RCC 7860 (cell line): ENCODE measurements at places on chromosomes 11 and 22.

GRCh38 chr11:113363996-113364641 is 23.5 kb upstream of the ANKK1 start:
- no peak for DNase-seq

- DNase-seq, result peak; percentile 92
Observed at GRCh38 chr11:128208329-128209137, 378.8 kb downstream of the ETS1 start.

DNA sequence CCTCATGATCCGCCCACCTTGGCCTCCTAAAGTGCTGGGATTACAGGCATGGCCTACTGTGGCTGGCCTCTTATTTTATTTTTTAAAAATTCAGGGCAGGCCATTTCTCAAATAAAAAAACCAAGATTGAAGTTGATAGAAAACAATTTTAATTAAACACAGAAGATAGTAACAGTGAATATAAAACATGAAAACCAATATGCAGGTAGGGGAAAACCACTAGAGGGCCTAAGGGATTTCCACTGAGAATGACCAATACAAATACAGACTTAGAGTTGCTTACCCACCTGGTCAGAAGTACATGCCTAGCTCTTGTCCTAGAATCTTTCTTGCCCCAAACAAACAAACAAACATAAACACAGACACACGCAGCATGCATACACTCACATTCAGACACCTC is 1.7 kb upstream of the RTCB start:
- DNase-seq, result no peak

DNA sequence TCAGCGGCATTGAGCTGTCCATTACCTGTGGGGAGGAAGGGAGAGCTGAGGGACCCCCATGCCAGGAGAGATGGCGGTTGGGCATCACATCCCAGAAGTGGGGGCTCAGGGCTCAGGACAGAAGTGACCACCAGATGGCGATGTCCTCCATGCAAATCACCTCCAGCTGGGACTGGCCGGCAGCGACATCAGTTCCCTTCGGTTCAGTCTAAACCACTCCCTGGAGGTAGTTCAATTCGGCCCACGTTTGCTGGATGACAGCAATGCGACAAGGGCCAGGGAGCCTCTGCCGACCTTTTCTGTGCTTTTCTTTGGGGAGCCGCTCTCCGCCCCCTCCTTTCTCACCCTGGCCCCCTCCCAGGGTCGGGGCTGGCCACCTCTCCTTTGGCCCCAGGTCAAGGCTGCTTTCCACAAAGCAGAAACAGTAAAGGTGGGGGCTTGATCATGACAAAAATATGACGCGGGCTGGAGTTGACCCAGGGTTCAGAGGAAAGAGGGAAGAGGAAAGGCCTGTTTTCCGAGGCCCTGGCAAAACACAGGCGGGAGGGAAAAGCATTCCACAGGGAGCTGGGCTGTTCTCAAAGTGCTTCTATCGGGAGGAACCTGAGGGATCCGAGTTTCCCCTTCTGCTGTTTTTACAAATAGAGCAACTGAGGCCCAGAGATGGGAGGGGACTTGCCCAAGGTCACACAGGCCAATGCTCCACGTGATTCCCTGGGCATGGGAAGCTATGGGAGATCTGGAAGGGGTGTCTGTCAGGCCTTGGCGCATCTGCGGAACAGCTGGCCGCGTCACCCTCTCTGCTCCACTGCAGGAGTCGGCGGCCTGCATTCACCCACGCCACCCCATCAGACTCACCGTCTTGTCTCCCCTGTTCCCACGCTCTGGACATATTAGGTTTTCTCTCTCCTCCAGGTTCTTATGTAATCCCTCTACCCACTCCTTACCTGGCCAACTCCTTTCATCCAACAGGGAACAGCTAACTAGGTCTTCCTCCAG is 54.7 kb downstream of the FBXO7 start:
- DNase-seq, result peak; percentile 37

DNA sequence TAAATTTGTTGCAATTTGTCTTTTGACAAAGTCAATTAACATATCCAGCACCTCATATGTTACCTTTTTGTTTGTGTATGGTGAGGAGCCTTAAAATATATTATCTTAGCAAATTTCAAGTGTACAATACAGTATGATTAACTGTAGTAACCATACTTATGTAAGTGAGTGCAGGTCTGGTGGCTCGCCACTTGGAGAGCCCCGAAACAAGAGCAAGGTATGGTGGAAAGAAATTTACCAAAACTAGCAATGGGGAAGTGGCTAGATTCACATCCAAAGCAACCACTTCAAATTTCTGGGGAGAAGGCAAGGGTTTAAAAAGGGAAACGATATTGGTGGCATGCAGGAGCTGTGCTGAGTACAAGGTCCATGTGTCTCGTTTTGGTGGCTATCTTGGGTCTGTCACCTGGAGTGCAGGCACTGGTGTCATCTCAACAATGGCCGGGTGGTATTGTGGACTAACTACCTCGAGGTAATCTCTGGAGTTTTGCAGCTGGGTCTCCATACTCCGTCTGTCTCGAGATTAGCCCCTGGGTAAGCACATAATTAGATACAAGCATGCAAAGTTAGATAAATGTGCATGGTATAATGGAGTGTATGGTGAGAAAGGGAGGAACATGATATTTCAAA is 8.2 kb upstream of the FNBP4 start:
- DNase-seq, result no peak

DNA sequence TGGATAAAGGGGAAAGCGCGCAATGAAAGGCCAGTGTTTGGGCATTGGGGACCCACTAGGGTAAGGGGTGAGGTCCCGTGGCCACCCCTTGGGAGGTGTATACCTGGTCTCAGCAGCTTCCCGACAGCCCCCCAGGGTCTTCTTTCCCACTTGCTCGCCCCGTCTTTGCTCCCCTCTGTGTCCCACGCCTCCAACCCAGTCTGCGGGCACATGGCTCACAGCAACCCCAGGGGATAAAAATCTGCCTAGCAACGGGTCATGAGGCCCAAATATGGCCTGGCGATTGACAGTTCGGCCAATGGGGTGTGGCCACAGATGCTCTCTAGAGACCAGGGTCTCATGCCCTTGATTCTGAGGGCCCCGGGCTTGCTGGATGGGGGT is 41.6 kb downstream of the AHNAK start:
- DNase-seq, result no peak

DNA sequence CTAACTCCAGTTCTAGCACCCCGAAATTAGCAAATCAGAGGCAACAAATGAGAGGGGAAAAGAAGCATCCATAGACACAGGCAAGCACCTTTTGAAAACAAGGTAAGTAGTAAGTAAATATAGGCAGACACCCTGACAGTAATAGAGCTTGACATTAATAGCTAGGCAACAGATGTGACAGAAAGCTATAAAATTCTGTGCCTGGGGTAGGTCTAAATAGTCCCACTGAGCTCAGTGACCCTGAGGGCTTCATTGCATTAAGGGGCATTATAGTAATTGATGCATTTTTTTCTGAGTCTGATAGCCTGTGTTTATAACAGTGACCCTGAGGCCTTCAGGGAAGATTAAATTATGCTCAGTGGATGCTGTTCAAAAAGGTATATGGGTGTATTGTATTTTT is 197.1 kb downstream of the HIPK3 start:
- no peak for DNase-seq

- DNase-seq, result peak; percentile 47
Observed at GRCh38 chr22:45994491-45995404, 17.8 kb upstream of the WNT7B start.

DNA sequence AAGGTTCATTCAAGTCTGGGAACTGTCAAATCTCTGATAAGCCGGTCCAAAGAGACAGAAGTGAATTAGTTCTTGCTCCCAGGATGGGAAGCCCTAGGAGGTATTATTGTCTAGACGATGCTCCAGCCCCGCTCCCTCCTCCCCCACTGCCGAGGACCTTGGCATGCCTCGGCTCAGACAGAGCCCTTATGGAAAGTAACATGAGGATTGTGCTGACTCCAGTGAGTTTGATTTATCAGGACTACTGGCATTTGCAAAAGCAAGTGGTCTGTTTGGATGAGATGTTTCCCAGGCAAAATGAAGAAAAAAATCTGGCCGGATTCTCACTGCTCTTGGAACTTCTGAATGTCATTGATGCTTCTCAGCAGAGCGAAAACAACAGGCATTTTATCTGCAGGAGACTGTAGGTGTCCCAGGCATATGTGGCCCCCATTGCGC is 341.0 kb downstream of the ETS1 start:
- DNase-seq, result no peak

- no peak for DNase-seq
Observed at GRCh38 chr22:49448526-49448925, 379.1 kb downstream of the BRD1 start.

DNA sequence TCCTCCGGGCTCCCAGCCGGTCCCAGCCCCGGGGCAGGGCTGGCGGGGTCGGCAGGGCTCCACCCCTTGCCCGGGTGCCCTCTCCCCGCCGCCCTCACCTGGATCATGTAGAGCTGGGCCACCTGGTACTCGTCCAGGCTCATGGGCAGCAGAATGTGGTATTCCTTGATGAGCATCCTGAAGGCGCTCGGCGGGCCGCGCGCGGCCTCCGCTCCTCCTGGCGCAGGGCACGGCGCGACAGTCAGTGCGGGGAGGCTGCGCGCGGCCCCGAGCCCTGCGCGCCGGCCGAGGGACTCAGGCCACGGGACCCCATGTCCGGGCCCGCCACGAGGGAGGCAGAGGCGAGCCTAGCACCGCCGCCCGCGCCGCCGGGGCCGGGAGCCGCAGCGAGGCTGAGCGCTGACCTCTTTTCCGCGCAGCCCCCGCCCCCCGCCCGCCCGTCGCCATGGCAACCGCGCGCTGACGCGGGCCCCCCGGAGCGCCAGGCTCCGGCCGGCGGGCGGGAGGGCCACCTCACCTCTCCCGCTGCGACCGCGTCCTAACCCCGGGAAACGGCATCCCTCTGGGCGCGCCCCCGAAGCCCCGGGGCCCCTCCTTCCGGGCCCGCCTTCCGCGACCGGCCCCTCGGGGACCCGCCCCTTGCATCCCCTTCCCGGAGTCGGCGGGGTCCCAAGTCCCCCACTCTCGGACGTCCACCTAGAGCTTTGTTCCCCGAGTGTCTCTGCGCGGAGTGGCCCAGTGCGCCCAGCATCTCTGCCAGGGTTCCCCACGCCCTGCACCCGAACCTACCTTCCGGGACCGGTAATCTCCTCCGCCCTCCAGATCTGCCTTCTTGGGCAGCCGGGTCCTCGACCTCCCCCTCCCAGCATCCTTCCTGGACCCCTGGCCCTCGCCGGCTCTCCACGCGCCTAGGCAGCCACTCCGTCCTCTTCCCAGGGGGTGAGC is 886 bp downstream of the PITPNM1 start:
- peak; percentile 25 for DNase-seq

DNA sequence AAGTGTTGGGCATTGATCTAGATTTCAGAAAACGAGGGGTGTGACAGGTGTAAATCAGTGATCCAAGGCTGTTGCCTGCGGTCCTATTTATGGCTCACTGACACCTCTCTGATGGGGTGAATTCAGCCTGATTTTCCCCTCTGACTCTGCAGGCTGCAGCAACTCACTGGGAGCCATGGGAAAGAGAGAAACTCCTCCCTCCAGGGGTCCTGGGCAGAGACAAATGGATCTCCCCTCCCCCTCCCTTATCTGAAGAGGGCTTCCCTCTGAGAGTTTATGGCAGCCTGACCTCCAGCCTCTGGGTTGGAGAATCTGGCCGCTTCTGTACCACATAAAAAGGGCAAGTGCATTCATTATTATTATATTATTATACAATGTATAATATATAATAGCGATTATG is 1.8 kb upstream of the PKNOX2 start:
- DNase-seq, result no peak

DNA sequence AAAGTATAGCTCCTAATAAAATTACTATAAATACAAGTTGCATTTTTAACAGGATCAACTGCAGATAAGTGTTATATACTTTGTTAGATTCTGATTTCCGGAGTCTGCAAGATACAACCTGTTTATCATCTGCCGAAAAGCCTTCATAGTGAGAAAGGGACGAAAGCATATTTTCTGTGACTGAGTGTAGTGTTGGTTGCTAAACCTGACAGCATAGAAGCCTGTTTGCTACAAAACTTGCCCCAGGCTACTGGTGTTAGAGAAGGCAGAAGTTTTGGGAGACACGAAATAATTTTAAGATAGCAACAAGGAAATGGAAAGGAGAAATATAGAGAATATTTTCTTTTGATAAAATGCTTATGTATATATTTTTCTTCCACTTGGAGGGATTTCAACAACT is 243.5 kb upstream of the NARS2 start:
- no peak for DNase-seq

GRCh38 chr11:48104568-48104924 is 112.1 kb upstream of the OR4B1 start:
- no peak for DNase-seq

GRCh38 chr22:35802885-35803284 is 85.2 kb downstream of the APOL5 start:
- no peak for DNase-seq

DNA sequence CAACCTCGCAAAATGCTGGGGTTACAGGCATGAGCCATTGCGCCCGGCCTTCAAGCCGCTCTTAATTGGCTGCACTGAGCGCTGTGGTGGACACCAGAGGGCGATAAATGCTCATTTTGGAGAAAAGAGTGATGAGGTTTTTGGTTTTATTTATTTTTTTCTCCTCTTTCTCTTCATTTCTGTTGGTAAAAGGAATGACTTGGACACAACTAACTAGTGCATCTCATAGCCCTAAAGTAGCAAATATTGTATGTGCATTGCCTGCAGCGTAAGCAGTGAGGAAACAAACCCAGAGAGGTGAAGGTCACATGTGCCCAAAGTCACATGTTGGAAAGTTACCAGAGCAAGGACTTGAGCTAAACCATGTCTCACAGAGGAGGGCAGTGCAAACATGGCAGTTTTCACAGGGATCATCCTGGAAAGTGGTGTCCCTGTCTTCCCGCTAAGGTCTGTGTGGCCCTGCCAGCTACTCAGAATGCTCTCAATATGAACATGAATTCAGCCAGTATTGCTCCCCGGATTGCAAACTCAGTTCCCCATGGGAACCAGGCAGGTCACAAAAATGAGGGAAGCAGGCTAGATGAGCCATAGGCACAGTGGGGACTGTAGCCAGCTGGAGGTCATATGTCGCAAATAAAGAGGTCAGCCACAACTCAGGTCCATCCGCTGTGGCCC is 8.6 kb upstream of the CD82 start:
- DNase-seq, result no peak

DNA sequence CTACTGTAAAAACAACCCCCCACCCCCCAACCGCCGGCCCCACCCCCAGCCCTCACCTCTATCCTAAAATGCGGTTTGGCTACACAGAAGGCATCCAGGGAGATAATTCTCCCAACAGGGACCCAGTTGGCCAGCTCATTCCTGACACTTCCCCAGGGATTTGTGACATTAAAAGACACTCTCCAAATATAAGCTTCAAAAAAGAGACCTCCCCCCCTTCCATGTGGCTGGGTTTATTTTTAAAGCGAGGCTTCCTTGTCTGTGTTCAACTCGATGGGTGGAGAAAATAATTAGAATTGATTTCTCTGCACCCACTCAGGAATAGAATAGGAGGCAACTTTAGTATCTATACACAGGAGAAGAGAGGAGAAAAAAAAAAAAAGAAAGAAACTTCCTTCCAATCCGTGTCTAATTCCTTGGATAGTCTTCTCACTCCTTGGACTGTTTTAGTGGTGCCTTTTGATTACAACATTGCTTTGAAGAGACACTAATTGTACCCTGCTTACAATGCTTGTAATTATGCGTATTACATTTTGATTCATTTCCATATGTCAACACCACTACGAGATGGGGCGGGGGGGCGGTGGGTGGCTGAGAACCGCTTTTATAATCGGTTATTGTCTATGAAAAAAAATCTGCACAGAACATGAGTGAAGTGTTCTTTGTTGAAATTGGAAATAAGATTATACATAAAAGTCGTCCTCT is 500.4 kb downstream of the MIAT start:
- DNase-seq, result no peak

- no peak for DNase-seq
Observed at GRCh38 chr11:34792814-34793258, 123.3 kb downstream of the APIP start.
